Natural killer cell (primary cell): ENCODE measurements at places on chromosomes 1 and 21. TPM values are rescaled to one million over a fixed set of nuclear protein-coding genes. Genes with fewer than 3 reads are reported as not detected.

The KCTD3 gene
- 3.1 TPM for total RNA-seq

The SPTA1 gene
- not detected for total RNA-seq

The ERICH3 gene
- 1.0 TPM for total RNA-seq

The KRTAP21-1 gene
- total RNA-seq = not detected

The PDZK1 gene
- 1.4 TPM for total RNA-seq

The SMIM1 gene
- total RNA-seq = 1.6 TPM

The LCE1B gene
- total RNA-seq = not detected

The CFHR4 gene
- total RNA-seq = not detected

GRCh38 chr1:27122652-27123051 is 32.3 kb downstream of the SLC9A1 start:
- no peaks in the 10 kb centered on the region for H3K36me3 ChIP-seq
- no peaks in the 10 kb centered on the region for H3K27me3 ChIP-seq
- H3K4me1 ChIP-seq = no peaks in the 10 kb centered on the region
- H3K4me3 ChIP-seq = no peak overlapping the region
- no peak overlapping the region for H3K27ac ChIP-seq

GRCh38 chr1:39590546-39590945 is 14.0 kb upstream of the PABPC4 start:
- no peak overlapping the region for H3K27ac ChIP-seq
- no peak for DNase-seq
- no peaks in the 10 kb centered on the region for H3K27me3 ChIP-seq
- H3K36me3 ChIP-seq = no peaks in the 10 kb centered on the region
- H3K4me3 ChIP-seq = no peak overlapping the region

GRCh38 chr1:245776694-245777332 is 622.0 kb downstream of the KIF26B start:
- H3K36me3 ChIP-seq = no peaks in the 10 kb centered on the region
- H3K4me3 ChIP-seq = no peak overlapping the region
- H3K27me3 ChIP-seq = no peaks in the 10 kb centered on the region
- H3K27ac ChIP-seq = no peak overlapping the region
- DNase-seq = no peak
- peaks cover 5% of the 10 kb centered on the region for H3K4me1 ChIP-seq

- no peaks in the 10 kb centered on the region for H3K36me3 ChIP-seq
- no peaks in the 10 kb centered on the region for H3K27me3 ChIP-seq
- no peak for DNase-seq
- no peak overlapping the region for H3K27ac ChIP-seq
Observed at GRCh38 chr1:175207971-175208370, 15.4 kb upstream of the KIAA0040 start.

- peaks cover 62% of the 10 kb centered on the region for H3K4me1 ChIP-seq
- peak overlapping the region; percentile 92 for H3K4me3 ChIP-seq
- H3K27ac ChIP-seq = peak overlapping the region; percentile 83
- no peaks in the 10 kb centered on the region for H3K36me3 ChIP-seq
- peak; percentile 65 for DNase-seq
Observed at GRCh38 chr1:206686478-206687249, 2.0 kb downstream of the MAPKAPK2 start.

DNA sequence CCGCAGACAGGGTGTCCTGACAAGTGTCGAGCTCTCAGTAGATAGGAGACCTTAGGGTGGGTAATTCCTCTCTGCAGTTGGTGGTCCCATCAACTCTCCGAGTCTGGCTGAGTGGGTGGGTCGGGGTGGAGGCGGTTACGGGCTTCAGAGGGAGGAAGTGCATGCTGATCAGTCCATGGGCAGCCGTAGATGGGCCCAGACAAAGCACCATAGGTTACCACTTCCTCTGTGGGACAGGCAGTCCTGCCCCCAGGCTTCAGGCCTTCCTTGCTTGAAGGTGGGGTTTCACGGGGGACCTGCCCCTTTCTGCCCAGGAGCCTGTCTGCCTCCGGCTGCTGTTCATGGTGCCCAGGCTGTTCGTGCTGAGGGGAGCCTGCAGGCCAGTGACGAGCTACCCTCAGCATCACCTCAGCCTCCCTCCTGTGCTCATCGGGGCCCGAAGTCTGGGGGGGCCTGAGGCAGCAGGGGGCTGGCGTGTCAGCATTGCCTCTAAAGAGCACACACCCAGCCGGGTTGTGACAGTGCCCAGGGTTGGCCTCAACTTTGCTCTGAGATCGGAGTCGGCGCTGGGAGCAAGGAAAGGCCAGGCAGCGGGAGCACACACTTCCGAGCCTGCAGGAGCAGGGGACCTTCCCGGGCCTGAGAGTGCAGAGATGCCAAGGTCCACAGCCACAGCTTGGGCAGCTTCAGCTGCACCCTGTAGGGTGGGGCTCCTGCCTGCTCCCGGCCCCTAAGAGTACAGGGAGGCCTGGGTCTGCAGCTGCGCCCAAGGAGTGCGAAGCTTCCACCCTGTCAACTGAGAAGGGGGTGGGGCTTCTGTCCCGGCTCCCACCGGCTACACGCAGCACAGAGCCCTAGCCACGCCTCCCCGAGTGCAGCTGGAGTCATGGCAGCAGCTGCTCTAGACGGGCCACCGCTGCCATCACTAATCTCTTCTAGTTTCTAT is 225.4 kb upstream of the NRIP1 start:
- no peaks in the 10 kb centered on the region for H3K36me3 ChIP-seq
- H3K4me1 ChIP-seq = no peaks in the 10 kb centered on the region
- DNase-seq = no peak
- no peak overlapping the region for H3K27ac ChIP-seq
- no peak overlapping the region for H3K4me3 ChIP-seq

DNA sequence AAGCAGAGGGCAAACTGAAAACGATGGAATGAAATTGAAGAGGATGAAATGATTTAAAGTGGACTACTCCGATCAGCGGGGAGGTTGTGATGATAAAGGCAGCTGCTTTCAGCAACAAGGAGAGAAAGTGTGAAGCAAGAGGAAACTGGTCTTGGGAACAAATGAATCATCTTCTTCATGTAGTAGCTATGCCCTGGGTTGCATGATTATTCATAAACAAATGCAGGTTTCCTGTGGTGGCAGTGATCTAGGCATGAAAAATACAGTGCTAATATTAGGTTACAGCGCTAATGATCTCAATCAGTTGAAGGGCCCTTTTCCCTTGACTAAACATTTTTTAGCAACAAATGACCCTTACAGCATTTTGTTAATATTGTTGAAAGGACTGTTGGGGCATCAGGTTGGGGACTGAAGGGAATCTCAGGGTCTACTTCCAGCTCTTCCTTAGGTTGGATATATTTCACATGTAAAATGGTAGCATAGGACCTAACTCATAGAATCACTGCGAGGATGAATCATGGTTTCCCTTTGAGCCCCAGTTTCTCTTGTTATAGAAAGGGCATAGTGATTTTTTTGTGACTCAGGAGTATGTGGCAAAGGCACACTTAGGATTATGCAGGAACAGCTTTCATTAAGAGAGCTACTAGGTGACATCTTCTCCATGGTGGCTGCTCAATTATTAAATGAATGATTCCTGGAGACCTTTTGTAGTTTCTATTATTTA is 1.9 kb upstream of the ZFYVE9 start:
- peaks cover 10% of the 10 kb centered on the region for H3K4me1 ChIP-seq
- no peak overlapping the region for H3K27ac ChIP-seq
- H3K27me3 ChIP-seq = peaks cover 8% of the 10 kb centered on the region
- H3K4me3 ChIP-seq = no peak overlapping the region
- peak; percentile 53 for DNase-seq

DNA sequence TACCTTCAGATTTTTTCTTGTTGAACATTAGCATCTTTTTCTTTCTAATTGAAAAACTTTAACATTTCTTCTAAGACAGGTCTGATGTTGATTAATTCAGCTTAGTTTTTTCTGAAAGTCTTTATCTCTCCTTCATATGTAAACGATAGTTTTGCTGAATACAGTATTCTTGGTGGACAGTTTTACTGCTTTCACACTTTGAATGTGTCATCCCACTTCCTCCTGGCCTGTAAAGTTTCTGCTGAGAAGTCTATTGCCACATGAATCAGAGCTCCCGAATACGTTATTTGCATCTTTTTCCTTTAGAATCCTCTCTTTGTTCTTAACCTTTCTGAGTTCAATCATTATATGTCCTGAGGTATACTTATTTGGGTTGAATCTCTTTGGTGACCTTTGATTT is 344.2 kb downstream of the OLFM3 start:
- H3K36me3 ChIP-seq = no peaks in the 10 kb centered on the region
- H3K4me3 ChIP-seq = no peak overlapping the region
- H3K27ac ChIP-seq = no peak overlapping the region
- no peaks in the 10 kb centered on the region for H3K4me1 ChIP-seq

DNA sequence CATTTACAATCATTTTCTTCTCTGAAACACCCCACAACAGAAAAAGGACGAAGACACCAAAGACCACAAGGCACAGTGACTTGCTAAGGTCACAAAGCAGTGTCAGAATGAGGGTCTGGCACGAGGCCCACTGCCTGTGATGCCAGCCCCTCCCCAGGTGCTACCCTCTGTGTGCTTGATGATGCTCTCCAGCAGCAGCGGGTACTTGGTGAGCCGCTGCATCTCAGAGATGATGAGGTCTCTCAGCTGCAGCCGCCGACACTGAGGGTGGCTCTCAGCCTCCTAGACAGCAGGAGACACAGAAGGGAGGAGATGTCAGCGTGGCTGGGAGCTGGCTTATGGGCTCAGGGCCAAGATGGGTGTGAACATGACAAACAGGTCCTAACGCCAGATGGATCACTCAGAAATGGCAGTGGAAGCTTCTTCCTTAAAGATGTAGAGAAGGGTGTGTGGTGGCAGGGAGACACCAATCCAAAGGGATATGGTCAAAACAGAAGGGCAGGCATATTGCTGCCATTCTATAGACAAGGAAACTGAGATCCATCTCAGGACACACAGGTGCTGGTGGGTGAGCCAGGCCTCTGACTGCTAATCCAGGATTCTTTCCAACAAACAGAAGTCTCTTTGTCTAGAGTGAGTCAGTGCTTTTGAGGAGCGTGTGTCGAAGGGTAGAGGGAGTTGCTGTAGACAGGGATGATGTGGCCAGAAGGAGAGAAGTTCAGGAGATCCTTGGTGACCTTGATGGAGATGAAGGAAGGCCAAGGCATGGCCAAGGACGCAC is 25.6 kb downstream of the LRRC71 start:
- no peaks in the 10 kb centered on the region for H3K36me3 ChIP-seq
- H3K4me3 ChIP-seq = no peak overlapping the region
- H3K27ac ChIP-seq = no peak overlapping the region
- DNase-seq = no peak

- no peak overlapping the region for H3K27ac ChIP-seq
- no peak for DNase-seq
- H3K27me3 ChIP-seq = no peaks in the 10 kb centered on the region
- no peak overlapping the region for H3K4me3 ChIP-seq
- H3K36me3 ChIP-seq = no peaks in the 10 kb centered on the region
Observed at GRCh38 chr1:44000122-44000665, 8.8 kb downstream of the CCDC24 start.

DNA sequence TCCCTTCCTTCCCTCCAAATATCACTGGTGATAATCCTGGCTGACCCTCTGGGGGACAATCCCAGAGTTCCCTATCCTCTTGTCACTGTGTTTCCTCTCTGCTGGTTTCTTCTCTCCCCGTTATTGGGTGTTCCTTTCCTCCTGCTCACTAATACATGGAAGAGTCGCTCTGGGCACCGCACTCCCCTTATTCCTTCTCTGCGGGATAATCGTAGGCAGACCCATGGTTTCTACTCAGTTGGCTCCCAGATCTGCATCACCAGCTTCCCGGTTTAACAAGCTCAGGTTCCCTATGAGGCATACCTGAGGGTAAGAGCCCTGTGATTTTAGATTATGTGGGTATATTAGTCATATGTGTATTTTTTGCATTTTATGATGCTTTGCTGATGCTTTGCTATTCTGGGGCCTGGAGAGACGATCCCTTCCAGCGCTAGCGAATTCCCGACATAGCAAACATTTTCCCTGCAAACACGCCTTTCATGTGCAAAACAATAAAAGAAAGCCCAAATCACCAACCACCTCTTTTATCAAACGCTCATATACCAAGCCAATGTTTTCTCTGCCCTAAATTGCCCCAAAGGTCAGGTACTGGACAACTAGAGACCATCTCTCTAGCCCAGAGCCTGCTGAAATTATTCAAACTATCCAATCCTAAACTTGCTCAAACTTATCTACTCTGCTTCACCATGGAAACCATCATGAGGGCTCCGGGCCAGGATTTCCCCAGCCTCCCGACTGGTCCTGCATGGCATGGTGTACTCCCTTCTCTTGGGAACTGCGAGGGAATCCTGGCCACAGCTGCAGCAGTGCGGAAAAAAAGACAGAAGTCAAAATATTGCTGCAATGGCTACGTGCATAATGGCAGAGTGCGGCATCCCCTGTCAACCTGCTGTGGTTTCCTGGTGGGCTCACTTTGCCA is 84.2 kb downstream of the PCP4 start:
- no peaks in the 10 kb centered on the region for H3K36me3 ChIP-seq
- H3K4me1 ChIP-seq = no peaks in the 10 kb centered on the region
- H3K27ac ChIP-seq = no peak overlapping the region

DNA sequence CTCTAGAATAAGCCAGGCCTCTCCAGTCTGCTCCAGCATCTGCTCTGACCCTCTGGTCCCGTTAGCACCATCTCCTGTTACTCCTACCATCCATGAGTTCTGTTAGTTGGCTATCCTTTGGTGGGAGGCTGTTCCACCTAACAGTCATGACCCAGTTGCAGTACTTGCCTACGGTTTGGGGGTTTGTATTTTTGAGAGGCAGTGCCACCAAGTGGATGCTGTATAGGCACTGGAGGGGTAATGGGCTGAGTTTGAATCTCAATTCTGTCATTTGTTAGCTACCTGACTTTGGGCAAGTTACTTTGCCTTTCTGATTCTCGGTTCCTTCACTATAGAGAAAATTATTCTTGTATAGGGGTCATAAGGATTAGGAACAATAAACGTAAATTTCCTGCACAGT is 12.1 kb upstream of the C8B start:
- no peak overlapping the region for H3K4me3 ChIP-seq
- H3K36me3 ChIP-seq = no peaks in the 10 kb centered on the region
- H3K27ac ChIP-seq = no peak overlapping the region
- H3K27me3 ChIP-seq = no peaks in the 10 kb centered on the region

GRCh38 chr21:44890338-44890931 is 16.9 kb upstream of the PTTG1IP start:
- H3K27ac ChIP-seq = no peak overlapping the region
- H3K4me3 ChIP-seq = no peak overlapping the region
- no peak for DNase-seq

- H3K4me3 ChIP-seq = no peak overlapping the region
- H3K27ac ChIP-seq = no peak overlapping the region
- no peaks in the 10 kb centered on the region for H3K4me1 ChIP-seq
- H3K36me3 ChIP-seq = no peaks in the 10 kb centered on the region
Observed at GRCh38 chr1:197252973-197253372, 15.1 kb upstream of the CRB1 start.

GRCh38 chr1:116333171-116334014 is 39.7 kb upstream of the ATP1A1 start:
- DNase-seq = no peak
- H3K27me3 ChIP-seq = no peaks in the 10 kb centered on the region
- no peaks in the 10 kb centered on the region for H3K4me1 ChIP-seq
- H3K36me3 ChIP-seq = no peaks in the 10 kb centered on the region
